ENCODE measurements at places on chromosomes 6 and 20.
A peak's percentile ranks its signal among the peaks of the same experiment; 100 is the strongest.

GRCh38 chr20:15603506-15603905, 969.7 kb downstream of the KIF16B start:
- no peak for DNase-seq

- no peak for DNase-seq
Measured at GRCh38 chr6:14921170-14921569, 324.7 kb upstream of the JARID2 start.

GRCh38 chr20:63273059-63273579, 506 bp downstream of the ARFGAP1 start:
- DNase-seq, result no peak

GRCh38 chr6:43185391-43185985, 3.5 kb downstream of the CUL9 start:
- no peak for DNase-seq

GRCh38 chr6:51678905-51679620, 408.4 kb downstream of the PKHD1 start:
- peak; percentile 16 for DNase-seq

DNA sequence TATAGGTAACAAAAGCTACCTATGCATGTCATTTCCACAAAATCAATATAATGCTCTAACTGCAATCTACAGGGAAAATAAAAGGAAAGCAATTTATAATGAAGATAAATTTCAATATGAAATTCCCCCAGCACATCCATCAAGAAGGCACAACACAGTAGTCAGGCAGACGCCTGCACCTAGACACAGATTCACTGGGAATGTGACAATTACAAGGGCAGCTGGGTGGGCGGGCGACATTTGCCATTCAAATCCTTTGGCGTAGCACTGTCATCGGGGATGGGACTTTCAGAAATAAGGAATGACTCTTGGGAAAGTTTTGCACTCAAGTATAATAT, 60.4 kb downstream of the SULF2 start:
- no peak for DNase-seq

- no peak for DNase-seq
Measured at GRCh38 chr20:15857173-15857784, 716.0 kb downstream of the KIF16B start.

DNA sequence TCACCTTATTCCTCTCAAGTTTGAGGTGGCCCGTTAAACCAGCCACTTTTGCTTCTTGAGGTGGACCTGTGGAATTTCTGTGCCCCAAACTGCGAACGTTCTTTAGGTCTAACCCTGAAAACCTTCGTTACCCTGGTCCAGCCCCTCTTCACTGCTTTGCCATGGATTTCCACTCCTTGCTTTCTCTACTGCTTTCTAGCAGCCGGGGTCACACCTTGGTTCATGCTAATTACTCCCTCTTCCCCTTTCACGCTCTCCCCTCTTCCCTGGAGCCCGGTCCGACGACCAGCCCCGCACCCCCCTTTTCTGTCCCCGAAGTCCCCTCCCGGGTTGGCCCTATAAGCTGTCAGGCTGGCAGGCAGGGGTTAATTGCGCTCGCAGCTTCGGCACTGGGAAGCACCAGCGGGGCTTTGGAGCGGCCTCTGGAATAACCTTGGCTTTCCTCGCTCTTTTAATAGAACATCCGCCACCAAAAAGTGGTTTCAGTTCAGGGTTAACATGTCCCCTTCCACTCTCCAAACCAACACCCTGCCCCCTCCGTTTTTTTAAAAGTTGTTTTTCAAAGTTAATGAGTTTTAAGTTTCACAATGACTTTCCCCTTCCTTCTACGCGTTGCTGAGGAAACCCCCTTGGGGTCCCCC, 1.4 kb upstream of the HIVEP1 start:
- DNase-seq, result peak; percentile 41

- DNase-seq, result no peak
Measured at GRCh38 chr20:50855498-50856474, 60.9 kb downstream of the BCAS4 start.

GRCh38 chr6:123570813-123571684, 65.7 kb downstream of the TRDN start:
- no peak for DNase-seq

- DNase-seq, result no peak
Measured at GRCh38 chr6:68633972-68634725, 933 bp upstream of the ADGRB3 start.

GRCh38 chr20:18837718-18838117, 24.1 kb downstream of the SCP2D1 start:
- no peak for DNase-seq

GRCh38 chr6:164063346-164063745, 648.8 kb downstream of the QKI start:
- no peak for DNase-seq

GRCh38 chr20:41167481-41168253, 30.3 kb downstream of the PLCG1 start:
- no peak for DNase-seq

Data from NCI-H345 (cell line).